Renal cortical epithelial cell (primary cell): ENCODE measurements at places on chromosomes 1 and 21. TPM values are rescaled to one million over a fixed set of nuclear protein-coding genes. Genes with fewer than 3 reads are reported as not detected.

Gene LIPI
- not detected in 2 replicates for total RNA-seq

Gene DCDC2B
- total RNA-seq, result not detected in 2 replicates

Gene AGT
- total RNA-seq, result 1.2 and 2.9 TPM in 2 replicates

Gene C8B
- total RNA-seq, result not detected in 2 replicates

Gene RIPK4
- 30.6 and 65.1 TPM in 2 replicates for total RNA-seq

Gene KCNAB2
- 0.69 and 2.3 TPM in 2 replicates for total RNA-seq

Gene IL20
- total RNA-seq, result not detected in 2 replicates

Gene TCHH
- total RNA-seq, result 0.10 TPM in 1 of 2 replicates, not detected in the other

Gene IL19
- not detected in 2 replicates for total RNA-seq

Gene AVPR1B
- total RNA-seq, result not detected in 2 replicates

Gene COL6A1
- total RNA-seq, result 52.1 and 53.2 TPM in 2 replicates

Gene KCNK1
- 11.2 and 13.2 TPM in 2 replicates for total RNA-seq

Gene OR14K1
- not detected in 2 replicates for total RNA-seq

Gene CFHR5
- total RNA-seq, result not detected in 2 replicates

Gene ACTN2
- total RNA-seq, result 0.05 TPM in 1 of 2 replicates, not detected in the other

Gene DMRTA2
- 0.05 TPM in 1 of 2 replicates, not detected in the other for total RNA-seq

Gene PLPPR5
- 0.05 TPM in 1 of 2 replicates, not detected in the other for total RNA-seq

Gene CRYAA
- total RNA-seq, result not detected in 2 replicates

Gene C1QB
- not detected in 2 replicates for total RNA-seq

Gene PRXL2B
- total RNA-seq, result 21.0 and 27.1 TPM in 2 replicates

Gene CFHR2
- total RNA-seq, result not detected in 2 replicates

Gene GOLT1A
- 0.75 and 2.3 TPM in 2 replicates for total RNA-seq

Gene ALX3
- total RNA-seq, result not detected in 2 replicates

Gene CYP4X1
- 0.10 and 0.17 TPM in 2 replicates for total RNA-seq

Gene AJAP1
- 10.6 and 12.2 TPM in 2 replicates for total RNA-seq

Gene RGS4
- total RNA-seq, result 1.0 and 3.3 TPM in 2 replicates

Gene CR2
- not detected in 2 replicates for total RNA-seq

Gene HSD17B7
- total RNA-seq, result 16.6 and 35.6 TPM in 2 replicates

Gene PDE4B
- total RNA-seq, result 0.70 and 1.0 TPM in 2 replicates

Gene RAB7B
- 1.1 and 1.2 TPM in 2 replicates for total RNA-seq

Gene FLAD1
- total RNA-seq, result 21.6 and 32.5 TPM in 2 replicates

Gene PLA2G2F
- 0.52 TPM in 1 of 2 replicates, not detected in the other for total RNA-seq

Gene ASCL5
- not detected in 2 replicates for total RNA-seq

Gene GPR3
- total RNA-seq, result 0.25 TPM in 1 of 2 replicates, not detected in the other

Gene OR2T2
- not detected in 2 replicates for total RNA-seq

Gene ADAMTS5
- total RNA-seq, result 12.5 and 63.1 TPM in 2 replicates

Gene SH2D2A
- 0.30 TPM in 1 of 2 replicates, not detected in the other for total RNA-seq

Gene RAP1A
- 28.3 and 93.7 TPM in 2 replicates for total RNA-seq

Gene GLMP
- total RNA-seq, result 23.7 and 37.2 TPM in 2 replicates

Gene RAB3GAP2
- total RNA-seq, result 41.8 and 47.0 TPM in 2 replicates

Gene AADACL3
- not detected in 2 replicates for total RNA-seq

Gene CTSS
- total RNA-seq, result 39.5 and 77.3 TPM in 2 replicates
